Kidney tubule cell (primary cell): ENCODE measurements at places on chromosomes 16 and 17.

- DNase-seq, result peak; percentile 55
These were observed 389.2 kb upstream of the SALL1 start for GRCh38 chr16:51540259-51540658.

DNA sequence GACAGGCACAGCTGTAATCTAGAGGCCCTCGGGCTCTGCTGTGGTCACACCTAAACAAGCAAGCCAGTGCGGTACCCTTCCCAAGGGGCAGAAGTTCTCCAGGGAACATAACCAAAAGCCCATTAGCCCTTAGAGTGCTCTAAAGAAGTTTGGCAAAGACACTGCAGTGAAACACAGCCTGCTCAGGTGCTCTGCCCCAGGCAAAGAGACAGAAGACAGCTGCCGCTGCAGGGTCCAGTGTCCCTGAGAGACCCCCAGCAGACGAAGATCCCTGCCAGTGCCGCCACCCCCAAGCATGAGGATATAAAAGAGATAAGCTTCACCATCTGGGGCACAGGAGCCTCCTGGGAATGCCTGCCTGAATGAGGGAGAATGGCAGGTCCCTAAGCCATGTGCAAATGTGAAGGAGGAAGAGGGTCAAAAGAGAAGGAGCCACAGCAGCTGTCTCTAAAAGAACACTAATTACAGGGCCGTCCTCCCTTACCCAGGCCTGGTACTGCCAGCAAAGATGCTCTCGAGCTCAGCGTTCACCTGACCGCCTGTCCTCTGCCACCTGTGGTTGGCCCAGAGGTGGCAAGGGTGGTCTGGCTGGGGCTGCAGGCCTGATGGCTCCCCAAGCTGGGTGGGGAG, 29.7 kb downstream of the CUEDC1 start:
- DNase-seq, result no peak

DNA sequence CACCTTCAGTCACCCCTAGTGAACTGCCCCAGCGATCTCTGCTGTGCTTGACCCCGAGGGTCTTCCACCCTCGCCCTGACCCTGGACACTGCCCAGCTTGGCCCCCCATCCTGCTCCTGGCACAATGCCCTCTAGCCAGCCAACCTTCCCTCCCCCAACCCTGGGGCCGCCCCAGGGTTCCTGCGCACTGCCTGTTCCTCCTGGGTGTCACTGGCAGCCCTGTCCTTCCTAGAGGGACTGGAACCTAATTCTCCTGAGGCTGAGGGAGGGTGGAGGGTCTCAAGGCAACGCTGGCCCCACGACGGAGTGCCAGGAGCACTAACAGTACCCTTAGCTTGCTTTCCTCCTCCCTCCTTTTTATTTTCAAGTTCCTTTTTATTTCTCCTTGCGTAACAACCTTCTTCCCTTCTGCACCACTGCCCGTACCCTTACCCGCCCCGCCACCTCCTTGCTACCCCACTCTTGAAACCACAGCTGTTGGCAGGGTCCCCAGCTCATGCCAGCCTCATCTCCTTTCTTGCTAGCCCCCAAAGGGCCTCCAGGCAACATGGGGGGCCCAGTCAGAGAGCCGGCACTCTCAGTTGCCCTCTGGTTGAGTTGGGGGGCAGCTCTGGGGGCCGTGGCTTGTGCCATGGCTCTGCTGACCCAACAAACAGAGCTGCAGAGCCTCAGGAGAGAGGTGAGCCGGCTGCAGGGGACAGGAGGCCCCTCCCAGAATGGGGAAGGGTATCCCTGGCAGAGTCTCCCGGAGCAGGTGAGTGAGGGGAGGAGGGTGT, at the start of gene TNFSF13:
TNFSF13 (plus strand) TSS at position 207 of the 776 bp plus-strand sequence; CDS start at position 497, 290 bp downstream.
- peak; percentile 41 for DNase-seq

DNA sequence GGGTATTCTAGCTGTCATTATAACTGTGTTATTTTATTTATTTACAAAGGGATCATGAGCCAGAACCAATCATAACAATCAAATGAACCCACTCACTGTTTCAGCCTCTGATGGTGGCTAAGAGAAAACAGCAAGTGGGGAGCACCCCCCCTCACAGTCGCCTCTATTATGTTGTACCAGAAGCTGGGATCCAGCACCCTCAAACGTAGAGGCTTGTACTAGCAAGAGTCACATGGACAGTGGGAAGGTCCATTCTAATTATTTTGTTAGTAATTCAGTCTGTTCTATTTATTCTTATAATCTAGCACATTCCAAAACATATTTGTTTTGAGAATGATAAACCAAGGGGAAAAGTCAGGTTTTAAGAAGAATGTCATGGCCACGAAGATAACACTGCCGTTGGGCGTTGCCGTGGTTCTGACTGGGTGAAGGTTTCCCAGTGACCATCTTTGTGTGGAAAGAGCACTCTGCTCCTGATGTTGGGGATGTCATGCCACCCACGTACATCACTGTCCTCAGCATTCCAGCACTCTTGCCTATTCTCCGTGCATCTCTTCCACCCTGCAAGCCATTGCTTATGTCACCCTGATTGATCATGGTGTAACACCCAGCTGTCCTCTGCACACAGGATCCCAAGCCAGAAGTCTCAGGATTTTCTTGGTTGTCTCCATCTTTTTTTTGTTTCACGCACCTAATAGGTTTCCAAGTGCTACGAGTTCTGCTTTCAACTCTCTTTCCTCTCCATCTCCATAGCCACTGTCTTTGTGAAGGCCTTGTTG, 205.8 kb downstream of the PRKCA start:
- no peak for DNase-seq

DNA sequence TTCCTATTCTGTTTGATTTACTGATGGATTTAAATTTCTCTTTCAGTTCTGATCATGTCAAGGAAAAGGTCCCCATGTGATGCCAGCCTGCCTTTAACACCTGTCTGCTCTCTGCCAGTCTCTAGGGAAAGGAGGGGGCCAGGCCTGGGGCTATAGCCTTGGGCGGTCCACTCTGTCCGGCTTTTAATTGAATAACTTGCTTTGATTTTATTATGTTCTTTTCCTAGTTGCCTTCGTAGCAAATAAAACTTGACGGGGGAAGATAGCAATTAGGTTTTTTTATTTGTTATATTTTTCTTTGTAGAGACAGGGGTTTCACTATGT, 47.6 kb downstream of the ABAT start:
- no peak for DNase-seq

- peak; percentile 77 for DNase-seq
These were observed 218.7 kb downstream of the NTN1 start for GRCh38 chr17:9239793-9240658.

- DNase-seq, result no peak
These were observed 7.8 kb downstream of the HOXB1 start for GRCh38 chr17:48523010-48523409.

DNA sequence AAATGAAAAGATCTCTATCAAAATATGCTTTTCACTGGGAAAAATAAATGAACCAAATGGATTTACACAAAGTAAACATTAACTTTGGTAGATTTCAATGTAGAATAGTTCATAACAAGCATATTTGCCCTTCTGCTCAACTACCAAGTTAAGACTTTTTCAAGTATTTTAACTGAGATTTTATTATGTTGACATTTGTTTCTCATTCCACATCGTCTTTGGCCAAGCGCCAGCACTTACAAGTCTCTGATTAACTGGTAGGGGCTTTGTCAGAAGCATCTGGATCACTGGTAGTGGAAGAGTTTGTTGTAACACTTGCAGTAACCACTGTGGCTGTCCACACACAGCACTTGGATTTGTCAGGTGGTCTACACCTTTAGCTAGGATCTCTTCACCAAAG, 22.9 kb downstream of the SLFN12L start:
- DNase-seq, result no peak

GRCh38 chr16:86598607-86599565, 20.5 kb downstream of the FOXL1 start:
- DNase-seq, result peak; percentile 21
